NCI-H1436 treated with DMSO at 0.1 percent for 48 hours (cell line): ENCODE measurements at places on chromosomes 16 and 17.
A peak's percentile ranks its signal among the peaks of the same experiment; 100 is the strongest.

GRCh38 chr17:69404399-69404798, 10.1 kb upstream of the MAP2K6 start:
- DNase-seq = no peak

DNA sequence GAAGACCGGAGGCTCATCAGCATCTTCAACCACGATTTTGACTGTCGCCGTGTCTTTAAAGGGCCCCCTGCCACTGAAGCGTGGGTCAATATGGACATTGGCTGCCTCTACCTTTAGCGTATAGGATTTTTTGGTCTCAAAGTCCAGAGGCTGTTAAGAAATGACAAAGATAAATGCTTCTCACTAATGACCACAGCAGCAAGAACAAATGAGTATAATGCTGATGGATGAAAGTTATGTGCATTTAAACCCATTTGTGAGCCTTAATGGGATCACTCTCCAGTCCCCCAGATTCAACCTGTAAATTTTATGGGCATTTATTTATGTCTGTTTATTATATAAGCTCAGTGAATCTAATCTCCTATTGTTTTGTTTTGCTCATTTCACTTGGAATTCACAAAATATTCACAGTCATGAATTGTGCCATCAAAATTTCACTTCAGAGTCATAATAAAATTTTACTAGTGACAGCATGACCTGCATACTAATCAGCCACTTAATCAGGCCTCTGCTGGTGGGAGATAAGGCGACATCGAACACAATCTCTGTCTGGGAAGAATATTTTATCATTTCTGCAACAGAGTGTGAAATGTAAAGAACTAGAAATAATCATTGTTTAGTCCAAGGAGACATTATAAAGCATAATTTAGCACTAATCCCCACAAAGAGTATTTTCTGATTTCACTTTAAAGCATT, 218.5 kb downstream of the CDH8 start:
- DNase-seq = no peak

GRCh38 chr17:28518132-28518531, 12.0 kb downstream of the FOXN1 start:
- DNase-seq = no peak

DNA sequence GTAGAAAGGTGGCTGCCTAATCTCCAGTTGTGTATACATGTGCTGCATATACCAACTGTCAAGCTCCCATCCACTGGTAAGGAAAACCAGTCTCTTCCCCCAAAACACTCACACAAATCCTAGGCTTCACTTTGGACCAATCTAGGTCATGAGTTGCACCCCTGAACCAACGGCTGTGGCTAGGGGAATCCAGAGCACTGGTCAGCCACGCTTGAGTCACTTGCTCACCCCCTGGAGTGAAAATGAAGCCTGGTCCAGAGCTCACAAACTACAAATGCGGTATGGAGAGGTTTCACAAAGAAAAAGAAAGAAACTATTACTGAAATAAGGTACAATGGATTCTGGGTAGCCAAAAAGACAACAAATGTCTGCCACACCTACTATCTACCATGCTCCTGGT, 66.1 kb upstream of the NLK start:
- DNase-seq = no peak

DNA sequence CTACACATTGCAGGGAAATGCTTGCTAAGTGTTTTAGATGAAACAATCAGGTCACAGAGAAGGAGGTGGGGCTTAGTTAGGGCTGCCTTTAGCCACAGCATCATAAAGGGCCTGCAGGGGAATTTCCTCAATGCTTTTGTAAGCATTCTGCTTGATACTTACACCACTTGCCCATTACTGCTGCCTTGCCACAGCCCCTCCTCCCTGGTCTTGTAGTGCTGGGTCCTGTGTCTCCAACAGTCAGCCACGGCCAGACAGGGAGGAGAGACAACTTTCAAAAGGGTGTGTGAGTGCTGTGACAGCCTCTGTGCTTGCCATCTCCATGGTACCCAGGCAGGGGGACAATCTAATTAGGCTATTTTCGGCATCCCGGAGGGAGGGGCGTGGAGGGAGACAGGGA, 111.2 kb downstream of the SHISA9 start:
- DNase-seq = no peak

- peak; percentile 70 for DNase-seq
These were observed 84.7 kb downstream of the PLCG2 start for GRCh38 chr16:81863630-81864352.

DNA sequence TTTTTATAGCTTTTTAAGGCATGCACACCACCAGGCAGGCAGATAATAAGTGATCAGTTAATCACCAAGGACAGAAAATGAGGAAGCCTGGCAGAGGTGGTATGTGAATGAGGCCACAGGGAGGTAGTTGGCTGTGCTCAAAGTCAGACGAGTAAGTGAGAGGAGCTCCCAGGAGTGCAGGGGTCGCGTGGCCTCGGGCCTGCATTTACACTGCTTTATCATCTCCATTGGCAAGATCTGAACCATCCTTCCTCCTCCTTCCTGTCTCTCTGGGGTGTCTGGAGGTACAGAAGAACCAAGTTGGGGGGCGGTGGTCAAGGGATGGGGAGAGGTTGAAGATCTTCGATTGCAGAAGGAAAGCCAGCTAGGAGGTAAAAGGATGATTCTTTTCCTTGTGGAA, 320.1 kb downstream of the SOX9 start:
- DNase-seq = no peak

DNA sequence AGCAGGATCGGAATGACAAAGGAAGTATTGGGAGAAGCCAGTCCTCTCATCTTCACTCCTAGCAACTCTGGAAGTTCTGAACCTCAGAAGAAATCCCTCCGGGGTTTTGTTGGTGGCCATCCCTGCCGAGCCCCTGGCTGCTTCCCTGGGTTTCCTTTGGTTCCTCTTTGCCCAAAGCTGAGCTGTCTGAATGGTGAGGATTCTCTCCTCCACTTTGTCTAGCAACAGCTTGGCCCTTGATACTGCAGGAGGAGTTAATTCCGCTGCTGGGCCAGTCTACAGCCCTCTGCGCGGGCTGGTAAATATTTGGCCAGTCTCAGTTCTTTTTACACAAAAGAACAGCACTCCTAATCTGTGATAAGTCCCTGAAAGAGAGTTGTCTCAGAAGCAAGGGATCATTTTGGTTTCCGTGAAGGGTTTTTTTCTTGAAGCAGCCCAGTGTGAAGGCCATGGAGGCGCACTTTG, 170.9 kb downstream of the RAB11FIP4 start:
- DNase-seq = no peak

DNA sequence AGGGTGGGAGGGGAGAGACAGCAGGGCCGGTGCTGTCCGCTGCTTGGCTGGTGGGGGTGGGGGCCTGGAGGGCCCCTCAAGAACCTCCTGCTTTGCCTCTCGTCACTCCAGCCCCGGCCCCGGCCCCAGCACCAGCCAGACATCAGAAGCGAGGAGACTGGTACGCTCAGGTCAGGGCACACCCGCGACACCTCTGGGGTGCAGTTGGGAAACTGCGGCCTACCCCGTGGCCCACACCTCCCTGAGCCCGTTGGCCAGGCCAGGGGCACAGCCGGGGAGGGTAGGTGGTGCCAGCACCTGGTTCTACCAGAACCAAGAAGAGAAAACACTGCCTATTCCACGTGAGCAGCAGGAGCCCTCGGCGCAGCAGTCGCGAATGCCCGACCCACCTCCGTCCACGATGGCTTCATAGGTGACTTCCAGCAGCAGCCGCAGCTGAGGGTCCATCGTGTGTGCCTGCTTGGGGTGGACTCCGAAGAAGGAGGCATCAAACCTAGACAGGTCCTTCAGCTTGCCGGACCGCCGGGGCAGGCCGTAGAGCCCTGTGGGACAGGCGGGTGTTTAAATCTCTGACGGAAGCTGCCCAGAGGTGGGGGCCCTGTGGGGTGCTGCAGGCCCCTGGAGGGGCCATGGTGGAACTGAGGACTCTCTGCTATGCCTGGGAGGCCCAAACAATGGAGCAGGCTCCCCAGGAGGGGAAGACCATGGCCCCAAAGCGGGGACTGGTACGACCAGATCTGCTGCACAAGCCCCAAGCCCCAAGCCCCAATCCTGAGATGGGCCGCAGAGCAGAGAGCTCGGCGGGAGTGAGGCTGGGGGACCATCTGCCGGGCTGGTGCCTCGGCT, 2.9 kb downstream of the FASN start:
- DNase-seq = no peak

- DNase-seq = no peak
These were observed 15.1 kb upstream of the AATK start for GRCh38 chr17:81180836-81181810.

- no peak for DNase-seq
These were observed 13.2 kb upstream of the HEATR6 start for GRCh38 chr17:60091908-60092331.
